Stimulated activated CD4-positive, alpha-beta T cell treated with anti-CD3 and anti-CD28 coated beads, TNF-alpha, amount 100 ng/mL, for 24 hours (primary cell): ENCODE measurements at places on chromosomes 12 and 14.

GRCh38 chr12:87305481-87305880 lies 723.7 kb downstream of the C12orf50 start:
- no peak for DNase-seq

- DNase-seq: no peak
Observed at GRCh38 chr12:90010089-90010488, 301.5 kb upstream of the ATP2B1 start.

GRCh38 chr14:65336191-65336591 lies 76.3 kb upstream of the FUT8 start:
- peak; percentile 23 for DNase-seq

- DNase-seq: no peak
Observed at GRCh38 chr14:64807551-64807950, 72.2 kb downstream of the SPTB start.

DNA sequence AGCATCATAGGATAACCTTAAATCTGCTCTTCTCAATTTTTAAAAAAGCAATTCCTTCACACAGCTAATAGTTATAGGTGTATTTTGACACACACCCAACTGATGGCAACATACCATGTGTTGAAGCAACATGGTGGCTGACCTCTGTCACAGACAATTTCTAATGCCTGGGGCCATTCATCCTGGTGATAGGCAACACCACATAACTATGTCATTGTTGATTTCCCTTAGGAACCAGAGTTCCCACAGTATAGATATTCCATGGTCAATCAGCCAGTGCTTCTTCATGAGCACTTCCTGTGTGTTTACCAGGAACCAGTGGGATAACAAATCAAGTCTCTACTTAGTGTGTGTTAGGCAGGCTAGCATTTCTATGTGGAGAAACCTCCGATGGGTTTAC lies 88.3 kb downstream of the FIGNL2 start:
- no peak for DNase-seq

DNA sequence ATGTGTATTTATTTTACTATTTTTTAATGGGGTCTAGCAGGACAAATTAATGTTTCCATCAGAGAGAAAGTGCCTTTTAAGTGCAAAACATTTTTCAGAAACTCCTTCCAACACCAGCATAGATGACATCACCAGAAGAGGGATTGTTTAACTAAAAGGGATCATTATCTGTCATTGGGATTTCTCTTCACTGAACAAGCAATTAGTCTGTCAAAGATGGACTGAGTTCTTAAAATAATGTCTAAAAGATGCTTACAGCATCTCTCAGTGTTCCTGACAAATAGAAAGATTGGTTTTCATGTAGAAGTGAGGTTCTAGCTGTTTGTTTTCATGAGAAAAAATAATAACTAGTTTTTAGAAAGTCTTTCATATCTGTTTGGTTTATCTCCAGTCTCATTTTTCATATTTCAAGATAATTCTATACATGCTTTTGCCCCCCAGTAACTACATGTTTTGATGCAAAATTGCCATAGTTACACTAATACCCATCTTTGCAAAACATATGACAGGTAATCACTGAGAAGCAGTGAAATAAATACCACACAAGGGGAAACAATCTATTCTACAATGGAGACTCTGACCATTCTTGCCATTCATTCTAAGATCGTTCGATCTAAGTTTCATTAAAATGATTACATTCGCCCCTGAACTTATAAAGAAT lies 850.3 kb downstream of the GALC start:
- DNase-seq: no peak

GRCh38 chr14:75849300-75849895 lies 132.4 kb downstream of the TGFB3 start:
- no peak for DNase-seq

DNA sequence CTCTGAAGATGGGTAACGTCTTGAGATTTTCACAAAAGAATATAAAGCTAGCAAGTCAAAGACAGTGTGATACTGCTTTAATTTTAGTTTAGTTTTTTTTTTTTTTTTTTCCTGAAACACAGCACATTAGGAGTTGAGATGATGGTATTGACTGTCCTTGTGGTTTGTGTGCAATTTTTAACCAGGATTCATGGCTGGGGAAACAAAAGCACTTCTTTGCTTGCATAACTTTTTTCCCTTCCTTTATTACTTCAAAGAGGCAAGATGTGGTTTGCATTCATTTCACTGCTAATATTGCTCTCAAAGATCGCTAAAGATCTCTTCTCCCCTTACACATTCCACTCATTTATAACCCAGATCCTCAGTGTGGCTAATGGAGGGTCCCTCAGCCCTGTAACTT lies 157.1 kb upstream of the PZP start:
- DNase-seq: no peak

DNA sequence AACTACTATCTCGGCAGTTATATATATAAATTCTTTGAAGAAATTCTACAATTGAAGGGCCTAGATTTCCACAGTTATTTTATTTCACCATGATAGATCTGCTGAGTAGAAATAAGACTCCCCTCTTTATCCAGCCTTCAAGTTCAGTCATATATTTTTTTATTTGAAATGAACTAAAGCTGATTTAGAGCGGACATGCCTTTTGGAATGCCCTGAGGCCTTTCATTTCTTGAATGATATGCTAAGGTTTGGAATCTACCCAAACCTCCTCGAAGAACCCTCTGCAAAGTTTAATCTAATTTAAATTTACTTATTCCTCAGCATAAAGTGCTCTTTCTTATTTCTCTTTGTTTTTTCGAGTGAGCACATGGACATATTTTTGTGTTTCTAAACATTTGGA lies 15.1 kb downstream of the SIX1 start:
- no peak for DNase-seq

- no peak for DNase-seq
Observed at GRCh38 chr12:122079033-122079531, 526 bp downstream of the MLXIP start.

GRCh38 chr14:27367345-27367744 lies 769.5 kb upstream of the NOVA1 start:
- DNase-seq: no peak

- no peak for DNase-seq
Observed at GRCh38 chr12:130920723-130921381, 32.9 kb upstream of the ADGRD1 start.

- no peak for DNase-seq
Observed at GRCh38 chr12:114396153-114396868, 9.6 kb downstream of the TBX5 start.

- no peak for DNase-seq
Observed at GRCh38 chr14:81589381-81590065, 55.9 kb upstream of the SEL1L start.

GRCh38 chr14:23916004-23916403 lies 37.6 kb upstream of the DHRS4 start:
- DNase-seq: no peak

- no peak for DNase-seq
Observed at GRCh38 chr12:95790917-95791849, 619 bp upstream of the NTN4 start.

DNA sequence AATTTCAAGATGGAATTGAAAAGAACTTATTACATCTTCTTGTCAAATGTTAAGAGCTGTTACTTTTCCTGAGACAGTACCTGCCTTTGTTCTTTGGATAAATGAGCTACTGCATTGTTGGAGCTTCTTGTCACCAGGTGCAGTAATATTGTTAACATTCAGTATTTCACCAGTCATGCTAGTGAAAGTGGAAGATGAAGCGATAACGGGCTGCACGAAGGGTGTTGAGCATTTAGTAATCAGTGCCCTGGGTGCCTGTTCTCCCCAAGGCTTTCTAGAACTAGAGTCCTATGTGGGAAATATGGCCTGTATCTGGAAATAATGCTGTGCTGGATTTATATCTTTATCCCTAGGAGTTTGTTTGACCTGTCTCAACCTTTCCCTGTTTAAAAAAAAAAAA lies 83.2 kb downstream of the PPP2R5C start:
- no peak for DNase-seq

DNA sequence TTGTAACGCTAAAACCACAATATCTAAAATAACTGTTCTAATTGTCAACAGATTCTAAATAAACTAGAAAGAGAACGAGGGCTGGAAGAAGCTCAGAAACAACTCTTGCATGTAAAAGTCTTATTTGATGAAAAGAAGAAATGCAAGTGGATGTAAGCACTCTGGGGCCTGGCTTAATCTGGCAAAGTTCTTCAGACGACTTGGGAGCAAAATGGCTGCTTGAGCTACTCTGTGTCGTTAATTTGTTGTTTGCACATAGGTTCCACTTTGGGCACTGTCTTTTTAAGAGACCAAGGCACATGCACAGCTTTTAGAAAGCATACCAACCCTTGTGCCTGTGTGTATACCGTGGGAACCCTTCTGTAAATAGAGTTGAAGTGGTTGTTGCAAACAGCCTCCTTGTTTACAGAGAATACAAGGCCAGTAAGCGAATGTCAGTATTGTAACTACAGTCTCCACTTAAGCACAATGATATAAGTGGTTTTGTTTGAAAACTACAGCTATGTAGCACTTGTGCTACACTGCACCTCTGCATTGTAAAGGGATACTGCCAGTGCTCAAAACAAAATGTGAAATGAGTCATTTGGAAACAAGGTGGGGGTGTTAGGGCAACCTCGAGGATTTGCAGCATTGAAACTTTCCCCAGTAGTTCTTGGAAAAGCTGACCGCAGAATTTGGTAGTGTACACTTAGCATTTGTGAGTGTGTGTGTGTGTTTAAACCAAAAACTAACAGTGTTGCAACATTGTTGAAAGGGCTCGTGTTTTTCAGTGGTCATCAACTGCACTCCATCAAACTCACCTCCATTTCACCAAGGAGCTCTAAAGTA lies 154.3 kb downstream of the CEP83 start:
- peak; percentile 23 for DNase-seq

GRCh38 chr12:108495054-108495453 lies 20.0 kb upstream of the FICD start:
- DNase-seq: peak; percentile 26

DNA sequence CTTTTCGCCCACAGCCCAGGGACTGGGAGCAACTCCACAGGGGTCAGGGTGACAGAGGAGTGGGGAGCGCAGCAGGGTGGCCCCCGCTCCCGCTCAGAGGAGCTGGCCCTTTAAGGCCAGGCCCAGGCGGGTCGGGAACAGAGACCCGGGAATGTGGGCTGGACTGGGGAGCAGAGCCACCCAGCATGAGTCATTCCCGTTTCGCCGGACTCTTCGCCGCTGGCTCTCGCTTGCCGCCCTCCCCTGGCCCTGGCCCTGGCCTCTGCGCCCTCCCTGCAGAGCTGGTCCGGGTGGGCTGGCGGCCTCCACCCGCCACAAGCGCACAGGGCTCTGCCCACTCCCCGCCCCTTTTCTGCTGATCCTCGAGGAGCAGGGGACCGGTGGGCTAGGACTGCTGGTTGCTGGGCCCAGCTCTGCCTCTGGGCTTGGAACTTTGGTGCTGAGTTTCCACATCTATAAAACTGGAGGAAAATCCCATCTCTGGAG lies 92.8 kb downstream of the NINJ2 start:
- DNase-seq: no peak

GRCh38 chr12:41466802-41467201 lies 278.7 kb downstream of the PDZRN4 start:
- no peak for DNase-seq

- no peak for DNase-seq
Observed at GRCh38 chr14:24398653-24399446, at the start of gene NYNRIN. Gene NYNRIN (plus strand): TSS chr14:24399003. CDS start chr14:24399247, 244 bp downstream.

DNA sequence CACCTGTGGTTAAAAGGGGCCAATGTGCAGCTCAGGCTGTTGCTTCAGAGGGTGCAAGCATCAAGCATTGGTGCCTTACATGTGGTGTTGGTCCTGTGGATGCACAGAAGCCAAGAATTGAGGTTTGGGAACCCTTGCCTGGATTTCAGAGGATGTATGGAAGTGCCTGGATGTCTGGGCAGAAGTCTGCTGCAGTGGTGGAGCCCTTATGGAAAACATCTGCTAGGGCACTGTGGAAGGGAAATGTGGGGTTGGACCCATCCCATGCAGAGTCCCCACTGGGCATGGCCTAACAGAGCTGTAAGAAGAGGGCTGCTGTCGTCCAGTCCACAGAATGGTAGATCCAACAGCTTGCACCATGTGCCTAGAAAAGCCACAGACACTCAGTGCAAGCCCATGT lies 36.6 kb downstream of the PCNX1 start:
- no peak for DNase-seq

DNA sequence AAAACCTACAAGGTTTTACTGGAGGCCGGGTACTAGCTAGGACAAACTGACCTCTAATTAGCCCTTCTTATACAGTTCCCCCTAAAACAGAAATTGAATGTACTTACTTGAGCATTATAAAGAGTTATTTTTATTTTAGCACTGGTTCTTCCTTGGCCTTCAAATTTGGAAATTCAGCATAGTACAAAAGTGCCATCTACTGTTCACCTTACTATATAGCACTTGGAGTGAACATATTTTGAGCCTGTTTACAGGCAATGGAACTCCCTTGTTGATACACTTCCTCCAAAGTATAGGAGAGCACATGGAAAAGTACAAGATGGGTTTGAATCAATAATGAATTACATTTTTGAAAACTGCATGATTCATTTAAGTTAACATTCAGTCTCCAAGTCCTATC lies 3.9 kb upstream of the POC1B start:
- DNase-seq: no peak

DNA sequence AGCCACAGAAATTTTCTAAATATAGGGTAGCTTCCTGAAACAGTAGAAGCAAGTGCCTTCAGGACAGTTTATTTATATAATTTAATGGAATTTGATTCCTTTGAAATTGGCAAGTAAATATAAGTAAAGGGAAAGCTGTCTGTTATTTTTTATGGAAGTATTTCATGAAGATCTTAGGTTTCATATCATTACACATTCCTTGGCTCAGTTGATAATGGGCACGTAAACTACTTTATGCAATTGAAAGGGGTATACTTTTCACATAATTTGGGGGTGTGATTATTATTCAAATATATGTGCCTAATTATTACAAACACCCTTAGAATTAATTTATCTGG lies 71.1 kb upstream of the RAP1B start:
- DNase-seq: no peak

DNA sequence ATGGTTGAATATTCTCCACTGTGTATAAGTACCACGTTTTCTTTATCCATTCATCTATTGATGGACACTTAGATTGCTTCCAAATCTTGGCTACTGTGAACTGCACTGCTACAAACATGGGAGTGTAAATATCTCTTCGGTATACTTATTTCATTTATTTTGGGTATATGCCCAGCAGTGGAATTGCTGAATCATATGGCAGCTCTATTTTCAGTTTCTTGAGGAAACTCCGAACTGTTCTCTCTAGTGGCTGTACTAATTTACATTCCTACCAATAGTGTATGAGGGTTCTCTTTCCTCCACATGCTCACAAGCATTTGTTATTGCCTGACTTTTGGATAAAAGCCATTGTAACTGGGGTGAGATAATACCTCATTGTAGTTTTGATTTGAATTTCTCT lies 623.1 kb upstream of the LRFN5 start:
- no peak for DNase-seq
